Neuronal stem cell (in vitro differentiated cells): ENCODE measurements at places on chromosomes 16 and 17.

- no peak for DNase-seq
Observed at GRCh38 chr16:89442588-89442987, 47.8 kb downstream of the ANKRD11 start.

GRCh38 chr16:79651363-79651762 lies 50.8 kb upstream of the MAF start:
- no peak for DNase-seq

- DNase-seq = no peak
Observed at GRCh38 chr17:19365833-19366636, 3.5 kb upstream of the B9D1 start.

GRCh38 chr16:12083631-12084030 lies 107.1 kb downstream of the SNX29 start:
- DNase-seq = no peak

GRCh38 chr17:17048106-17048505 lies 5.8 kb downstream of the MPRIP start:
- no peak for DNase-seq

DNA sequence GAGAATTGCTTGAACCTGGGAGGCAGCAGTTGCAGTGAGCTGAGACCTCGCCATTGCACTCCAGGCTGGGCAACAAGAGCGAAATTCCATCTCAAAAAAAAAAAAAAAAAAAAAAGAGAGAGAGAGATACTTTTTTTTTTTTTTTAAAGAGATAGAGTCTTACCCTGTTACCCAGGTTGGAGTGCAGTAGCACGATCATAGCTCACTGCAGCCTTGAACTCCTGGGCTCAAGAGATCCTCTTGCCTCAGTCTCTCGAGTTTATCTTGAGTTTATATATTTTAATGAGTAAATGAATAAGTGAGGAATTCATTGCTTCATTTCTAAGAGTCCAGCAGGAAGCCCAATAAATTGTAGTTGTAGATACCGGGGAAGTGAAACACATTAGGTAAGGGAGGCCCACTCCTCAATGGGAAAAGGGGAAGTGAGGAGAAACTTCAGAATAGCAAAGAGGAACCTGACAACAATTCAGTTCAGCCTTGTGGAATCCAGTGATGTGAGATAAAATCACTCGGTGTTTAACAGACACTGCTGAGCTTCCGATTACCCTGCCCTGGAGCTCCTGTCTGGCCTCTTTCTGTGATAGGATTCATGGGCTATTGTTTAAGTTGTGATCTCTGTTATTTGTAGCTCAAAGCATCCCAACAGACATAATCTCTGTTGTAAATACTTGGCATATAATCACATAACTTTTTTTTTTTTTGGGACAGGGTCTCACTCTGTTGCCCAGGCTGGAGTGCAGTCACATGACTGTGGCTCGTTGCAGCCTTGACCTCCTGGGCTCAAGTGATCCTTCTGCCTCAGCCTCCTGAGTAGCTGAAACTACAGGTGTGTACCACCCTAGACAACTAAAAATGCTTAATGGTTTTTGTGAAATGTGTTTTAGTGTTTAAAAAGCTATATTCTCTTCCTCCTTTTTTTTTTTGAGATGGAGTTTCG lies 15.8 kb upstream of the ITGAM start:
- DNase-seq = no peak

DNA sequence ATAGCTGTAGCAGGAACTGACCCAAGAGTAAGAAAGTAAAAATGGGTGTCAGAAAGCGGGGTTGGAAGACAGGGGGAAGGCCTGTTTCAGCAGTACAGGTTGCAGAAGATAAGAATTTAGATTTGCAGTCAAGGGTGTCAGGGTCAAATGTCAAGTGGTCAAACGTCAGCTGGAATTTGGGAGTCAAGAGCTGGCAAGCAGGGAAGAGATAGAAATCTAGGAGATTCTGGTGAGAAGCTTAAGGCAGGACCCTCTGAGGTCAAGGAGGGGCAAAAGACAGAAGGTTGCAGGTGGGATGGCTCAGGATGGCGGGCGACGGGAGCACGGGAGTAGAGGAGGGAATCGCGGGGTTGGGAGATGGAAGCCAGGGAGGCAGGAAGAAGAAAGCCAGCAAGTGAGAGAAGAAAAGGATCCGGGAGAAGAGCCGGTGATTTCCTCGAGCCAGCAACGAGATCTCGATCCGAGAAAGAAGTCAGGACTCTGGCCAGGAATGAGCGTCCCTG lies 335 bp downstream of the SLC25A35 start:
- DNase-seq = no peak

DNA sequence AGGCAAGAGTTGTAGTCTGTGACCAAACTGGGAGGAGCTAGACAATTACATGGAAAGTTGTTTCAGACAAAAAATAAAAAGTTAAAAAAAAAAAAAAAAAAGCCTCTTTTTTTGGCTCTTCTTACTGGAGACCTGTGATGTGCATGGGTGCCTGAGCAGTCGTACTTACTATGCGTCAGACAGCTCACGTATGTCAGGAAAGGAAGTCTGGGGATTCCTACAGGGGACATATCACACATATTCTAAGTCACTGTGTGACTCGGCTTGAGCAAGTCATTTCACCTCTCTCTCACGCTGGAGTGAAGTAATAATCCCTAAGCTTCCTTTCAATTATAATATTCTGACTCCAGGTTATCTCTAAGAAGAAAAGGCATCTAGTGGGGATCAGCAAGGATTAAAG lies 6.0 kb downstream of the SLFN14 start:
- DNase-seq = no peak

DNA sequence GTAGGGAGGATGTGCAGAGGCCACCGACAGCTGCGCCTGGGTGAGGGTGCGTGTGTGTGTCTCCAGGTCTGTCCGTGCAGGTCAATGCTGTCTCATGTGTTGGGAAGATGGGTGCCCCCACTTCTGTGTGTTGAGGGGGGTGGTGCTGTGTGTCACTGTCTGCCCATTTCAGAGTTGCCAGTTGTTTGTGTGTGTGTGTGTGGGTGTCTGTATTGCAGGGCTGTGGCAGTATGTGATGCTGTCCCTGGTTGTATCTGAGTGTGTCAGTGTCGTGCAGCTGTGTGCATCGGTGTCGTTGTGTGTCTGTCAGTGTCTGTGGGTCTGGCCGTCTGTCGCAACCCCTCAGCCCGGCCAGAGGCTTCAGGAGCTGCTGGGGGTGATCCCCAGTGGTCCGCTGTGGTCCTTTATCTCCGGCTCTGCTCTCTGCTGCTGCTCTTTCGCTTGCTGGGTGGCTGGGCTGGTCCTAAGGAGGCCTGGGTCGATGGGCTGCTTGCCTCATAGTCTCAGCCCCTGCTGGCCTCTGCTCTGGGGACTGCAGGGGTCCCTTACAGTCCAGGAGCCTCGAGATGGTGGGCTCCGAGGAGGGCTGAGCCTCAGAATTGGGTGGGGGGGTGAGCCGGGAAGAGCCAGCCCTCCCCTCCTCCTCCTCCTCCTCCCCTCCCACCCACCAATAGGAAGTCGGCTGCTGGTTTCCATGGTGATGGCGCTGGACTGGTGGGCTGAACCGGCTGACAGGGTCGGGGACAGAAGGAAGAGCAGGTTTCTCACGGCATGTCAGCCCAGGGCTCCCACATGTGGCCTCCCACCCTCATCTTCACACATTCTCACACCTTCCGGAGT lies at the start of gene TSPOAP1:
TSPOAP1 (minus strand) TSS at position 601 of the 840 bp plus-strand sequence. CDS start 875 bp downstream, outside the sequence.
- DNase-seq = no peak

DNA sequence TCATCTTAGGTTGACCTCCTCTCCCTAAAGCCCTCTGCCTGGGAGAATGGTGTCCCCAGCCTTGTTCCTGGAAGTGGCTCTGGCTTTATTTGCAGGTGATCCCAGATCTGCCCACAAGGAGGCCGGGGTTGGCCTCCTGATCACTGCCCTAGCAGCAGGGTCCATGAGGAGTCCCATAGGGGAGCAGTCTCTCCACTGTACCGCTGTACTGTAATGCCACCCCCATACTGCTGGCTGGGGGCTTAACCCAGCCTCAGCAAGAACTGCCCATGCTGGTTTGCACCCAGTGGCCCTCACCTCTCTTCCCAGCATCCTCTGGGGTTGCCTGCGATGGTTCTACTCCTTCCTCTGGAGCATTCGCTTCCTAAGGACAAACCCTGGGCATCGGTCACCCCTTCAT lies 39.1 kb downstream of the PSME3IP1 start:
- DNase-seq = no peak

- no peak for DNase-seq
Observed at GRCh38 chr17:6994666-6995256, 1.1 kb upstream of the ALOX12 start.

GRCh38 chr17:8991514-8992285 lies 26.2 kb upstream of the PIK3R5 start:
- DNase-seq = peak; percentile 64

DNA sequence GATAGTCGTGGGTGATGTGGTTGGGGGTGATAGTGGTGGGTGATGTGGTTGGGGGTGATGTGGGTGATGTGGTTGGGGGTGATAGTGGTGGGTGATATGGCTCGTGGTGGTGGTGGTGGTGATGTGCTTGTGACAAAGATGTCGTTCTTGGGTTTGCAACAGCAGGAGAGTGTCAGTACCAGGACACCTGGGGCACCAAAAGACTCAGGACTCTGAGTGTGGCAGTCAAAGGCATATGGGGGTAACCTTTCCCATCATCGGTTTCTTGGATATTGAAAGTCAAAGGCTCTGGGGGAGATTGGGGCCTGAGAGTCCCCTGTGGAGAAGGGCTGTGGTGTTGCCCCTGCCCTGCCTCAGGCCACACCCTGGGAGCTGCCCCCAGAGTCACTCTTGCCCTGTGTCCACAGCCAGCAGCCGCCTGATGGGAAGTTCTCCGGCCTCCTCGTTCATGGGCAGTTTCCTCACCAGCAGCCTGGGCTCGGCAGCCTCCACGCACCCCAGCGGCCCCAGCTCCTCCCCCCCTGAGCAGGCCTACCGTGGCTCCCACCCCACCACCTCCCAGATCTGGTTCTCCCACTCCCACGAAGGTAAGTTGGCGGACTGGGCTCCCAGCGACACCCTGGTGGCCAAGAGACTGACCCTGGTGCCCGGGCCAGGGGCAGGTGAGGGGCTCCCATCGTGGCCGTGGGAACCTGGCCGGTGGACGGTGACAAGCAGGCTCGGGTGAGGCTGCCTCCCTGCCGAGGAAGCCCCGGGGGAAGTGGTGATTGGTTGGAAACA lies 31.3 kb downstream of the BAHCC1 start:
- DNase-seq = no peak

DNA sequence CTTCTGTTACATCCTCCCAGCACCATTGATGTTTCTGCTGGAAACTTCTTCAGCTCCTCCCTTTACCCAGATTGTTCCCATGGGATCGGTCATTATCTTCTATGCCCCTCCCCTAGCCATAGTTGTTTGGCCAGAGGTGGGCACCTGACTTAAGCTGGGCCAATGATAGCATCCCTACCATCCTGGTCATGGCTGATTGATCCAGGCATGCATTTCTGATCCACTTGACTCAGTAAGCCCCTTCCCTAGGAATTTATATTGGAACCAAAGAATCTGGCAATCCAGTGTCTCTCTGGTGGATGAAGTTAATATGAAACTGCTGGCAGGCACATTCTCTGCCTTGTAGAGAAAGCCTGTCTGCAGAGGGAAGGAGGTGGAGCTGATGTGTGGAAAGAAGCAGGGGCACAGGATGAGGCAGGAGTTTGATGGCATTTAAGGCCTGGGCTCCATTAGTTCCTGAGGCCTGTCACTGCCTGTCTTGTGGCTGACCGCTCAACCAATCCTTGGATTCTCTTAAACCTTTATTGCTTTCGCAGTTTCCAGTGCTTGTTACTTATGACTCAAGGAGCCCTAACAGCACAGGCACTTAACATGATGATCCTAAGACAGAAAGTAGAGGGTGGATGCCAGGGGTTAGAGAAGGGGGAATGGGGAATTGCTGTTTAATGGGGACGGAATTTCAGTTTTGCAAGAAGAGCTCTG lies 152.4 kb downstream of the ABCC12 start:
- peak; percentile 45 for DNase-seq

GRCh38 chr16:89115216-89115861 lies 21.7 kb downstream of the ACSF3 start:
- DNase-seq = no peak

GRCh38 chr17:10325031-10325695 lies 47.6 kb downstream of the MYH13 start:
- no peak for DNase-seq

- DNase-seq = no peak
Observed at GRCh38 chr16:50280932-50281331, 14.6 kb downstream of the ADCY7 start.

DNA sequence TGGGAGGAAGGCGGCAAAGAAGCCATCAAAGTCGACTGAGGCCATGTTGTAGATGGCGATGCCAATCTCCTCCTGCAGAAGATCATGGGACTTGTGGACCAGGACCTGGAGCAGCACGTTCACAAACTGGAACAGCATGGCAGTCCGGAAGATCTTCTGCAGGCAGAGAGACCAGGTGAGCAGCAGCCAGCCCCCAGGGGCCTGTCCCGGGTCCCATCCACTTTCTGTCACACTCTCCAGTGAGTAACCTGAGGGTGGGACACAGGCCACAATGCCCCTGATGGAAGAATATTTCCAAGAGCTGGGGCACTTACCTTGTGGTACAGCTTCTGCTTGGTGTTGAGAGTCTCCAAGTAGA lies 38.0 kb upstream of the GSG1L start:
- no peak for DNase-seq
